ENCODE measurements at places on chromosomes 1 and 21.

- no peak for DNase-seq
Observed at GRCh38 chr1:155004352-155005075, 1.9 kb downstream of the ZBTB7B start.

DNA sequence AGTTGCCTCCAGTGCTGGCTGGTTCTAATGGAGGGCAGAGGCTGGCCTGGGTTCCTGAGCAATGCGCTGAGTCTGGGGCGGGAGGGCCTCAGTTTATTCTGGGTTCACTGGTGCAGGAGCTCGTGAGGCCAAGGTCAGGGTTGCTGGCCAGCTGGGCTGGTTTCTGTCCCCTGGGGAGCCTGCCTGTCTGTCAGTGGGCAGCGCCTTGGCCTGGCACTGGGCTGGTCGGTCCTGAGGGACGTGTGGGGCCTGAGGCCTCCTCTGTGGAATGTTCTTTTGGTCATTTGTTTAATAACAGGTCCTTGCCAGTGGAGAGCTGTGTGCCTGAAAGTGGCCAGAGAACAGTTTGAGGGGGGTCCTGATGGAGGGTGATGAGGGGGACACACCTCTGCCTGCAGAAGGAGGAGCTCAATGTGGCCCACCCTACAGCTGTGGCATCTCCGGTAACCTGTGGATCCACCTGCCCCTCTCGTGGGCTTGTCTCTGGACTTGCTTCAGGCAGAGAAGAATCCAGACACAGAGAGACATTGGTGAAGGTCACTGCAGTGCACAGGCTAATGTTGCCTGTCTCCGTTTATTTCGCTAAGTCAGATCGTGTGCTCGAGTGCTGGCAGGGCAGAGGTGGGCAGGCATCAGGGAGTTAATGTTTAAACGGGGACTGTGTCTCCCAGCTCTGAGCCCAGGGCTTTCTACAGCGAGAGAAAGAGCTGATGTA, 34.6 kb downstream of the COQ8A start:
- DNase-seq, result no peak

- DNase-seq, result no peak
Observed at GRCh38 chr21:39559511-39559910, 53.2 kb upstream of the B3GALT5 start.

GRCh38 chr1:227362039-227362438, 43.7 kb upstream of the CDC42BPA start:
- DNase-seq, result no peak

DNA sequence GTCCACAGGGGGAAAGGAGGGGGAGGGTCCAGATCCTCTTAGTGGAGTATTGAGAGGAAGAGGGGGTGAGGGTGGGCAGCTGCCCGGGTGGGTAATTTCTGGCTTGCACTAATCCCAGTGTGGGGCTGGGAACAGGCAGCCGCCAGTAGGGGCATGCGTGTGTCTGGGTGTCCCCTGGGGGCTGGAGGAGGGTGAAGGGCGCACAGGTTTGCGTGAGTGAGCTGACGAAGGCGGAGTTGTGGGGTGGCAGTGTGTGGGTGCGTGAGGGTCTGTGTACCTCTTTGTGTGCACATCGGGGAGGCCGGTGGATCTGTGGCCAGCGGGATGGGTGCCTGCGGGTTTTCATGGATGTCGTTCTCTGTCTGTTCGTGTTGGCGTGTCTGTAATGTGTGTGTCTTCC, 97.3 kb downstream of the PAX7 start:
- no peak for DNase-seq

GRCh38 chr1:67261680-67262079, 46.0 kb upstream of the IL12RB2 start:
- no peak for DNase-seq

DNA sequence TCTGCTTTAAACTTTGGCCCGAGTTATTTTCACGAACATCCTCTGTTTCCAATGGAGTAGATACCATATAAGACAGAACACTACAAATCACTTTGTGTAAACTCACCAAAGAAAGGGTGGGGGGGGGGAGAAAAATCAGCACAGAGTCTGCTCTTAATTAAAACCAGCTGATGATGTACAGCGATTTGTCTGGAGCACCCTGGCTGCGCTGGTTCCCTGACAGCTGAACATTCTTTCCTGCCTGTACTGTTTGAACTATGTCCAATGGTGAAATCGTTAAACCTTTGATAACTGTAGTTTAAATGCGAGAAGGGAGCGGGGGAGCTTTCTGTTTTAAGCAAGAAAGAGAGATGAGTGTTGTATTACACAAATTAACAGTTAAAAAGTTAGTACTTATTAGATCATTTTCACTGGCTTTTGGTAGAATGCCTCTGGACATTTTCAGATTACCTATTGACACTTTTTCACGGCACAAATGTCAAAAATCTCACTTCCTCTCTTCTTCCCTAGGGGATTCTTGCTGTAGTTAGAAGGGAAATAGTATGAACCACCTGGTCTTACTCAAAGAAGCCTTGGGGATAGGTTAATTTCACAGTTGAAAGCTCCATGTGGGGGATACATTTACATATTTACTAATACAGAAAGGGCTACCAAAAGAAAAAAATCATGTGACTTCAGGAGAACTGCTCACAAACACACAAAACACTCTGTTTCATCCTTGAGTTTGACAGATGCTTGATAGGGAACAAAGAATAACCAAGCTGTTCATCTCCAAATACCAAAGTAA, 140.2 kb upstream of the RUNX1 start:
- DNase-seq, result peak; percentile 95

DNA sequence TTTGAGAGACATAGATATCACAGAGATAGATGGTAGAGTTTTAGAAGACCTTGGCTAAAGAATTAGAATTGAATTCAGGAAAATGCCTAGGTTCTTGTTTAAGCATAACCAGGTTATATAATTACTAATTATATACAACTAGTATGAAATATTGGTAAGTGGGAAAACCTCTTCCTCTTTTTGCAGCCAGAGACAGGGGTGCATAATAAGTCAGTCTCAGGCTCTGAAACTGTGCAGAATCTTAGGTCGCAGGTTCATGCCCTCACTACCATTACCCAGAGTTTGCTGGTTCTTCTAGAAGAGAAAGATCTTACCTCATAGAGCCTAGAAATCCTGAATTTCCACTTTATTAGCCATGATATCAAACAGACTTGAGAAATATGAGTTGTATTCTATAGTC, 183.3 kb downstream of the NEK7 start:
- no peak for DNase-seq

DNA sequence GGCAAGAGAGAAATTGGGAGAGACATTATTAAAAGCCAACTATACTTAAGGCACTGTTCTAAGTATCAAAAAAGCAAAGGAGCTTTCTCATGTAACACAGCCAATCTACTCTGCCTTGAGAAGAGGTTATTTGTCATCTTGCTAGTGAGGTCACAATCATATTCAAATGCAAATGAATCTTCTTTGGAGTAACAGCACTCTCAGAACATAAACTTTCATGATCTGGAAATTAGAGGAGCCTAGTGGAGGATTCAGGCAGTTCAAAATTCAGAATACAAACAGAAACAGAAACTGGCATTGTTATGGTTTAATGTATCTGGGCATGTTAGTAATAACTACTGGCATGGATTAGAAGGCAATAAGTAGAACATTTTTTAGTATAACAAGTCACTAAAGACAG, 57.4 kb downstream of the ARID4B start:
- DNase-seq, result no peak

DNA sequence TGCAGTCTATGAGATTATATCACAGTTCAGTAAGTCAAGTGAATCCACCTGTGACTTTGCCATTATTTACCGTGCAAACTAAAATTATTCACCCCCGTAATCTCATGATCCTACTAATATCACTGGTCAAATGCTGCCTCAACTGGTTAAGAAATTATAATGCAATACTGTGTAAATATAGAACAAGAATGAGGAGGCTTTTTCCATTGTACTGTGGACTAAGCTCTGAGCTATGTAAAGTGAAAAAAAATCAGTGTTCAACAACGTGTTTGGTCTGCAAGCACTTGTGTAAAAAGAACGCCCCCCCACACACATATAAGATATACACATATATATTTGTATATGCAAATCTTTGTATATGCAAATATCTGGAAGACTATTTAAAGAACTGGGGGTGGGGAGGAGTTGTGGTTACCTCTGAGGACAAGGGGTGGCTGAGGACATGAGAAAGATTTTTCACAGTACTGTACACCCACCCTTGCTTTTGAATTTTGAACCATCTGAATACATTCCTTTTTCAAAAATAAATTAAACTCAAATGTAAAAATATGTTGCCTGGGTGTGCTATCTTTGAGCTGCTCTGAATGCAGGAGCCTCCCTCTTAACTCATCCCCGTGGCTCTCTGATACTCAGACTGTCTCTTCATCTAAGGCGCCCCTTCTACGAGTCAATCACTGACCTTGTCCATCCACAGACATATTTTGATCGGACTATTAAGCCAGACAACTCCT, 57.0 kb downstream of the PTP4A2 start:
- no peak for DNase-seq

GRCh38 chr21:18951271-18952038, 547.9 kb upstream of the TMPRSS15 start:
- DNase-seq, result no peak

GRCh38 chr1:233791721-233792120, 112.8 kb upstream of the SLC35F3 start:
- no peak for DNase-seq

- no peak for DNase-seq
Observed at GRCh38 chr21:29350246-29350779, 51.6 kb downstream of the BACH1 start.

DNA sequence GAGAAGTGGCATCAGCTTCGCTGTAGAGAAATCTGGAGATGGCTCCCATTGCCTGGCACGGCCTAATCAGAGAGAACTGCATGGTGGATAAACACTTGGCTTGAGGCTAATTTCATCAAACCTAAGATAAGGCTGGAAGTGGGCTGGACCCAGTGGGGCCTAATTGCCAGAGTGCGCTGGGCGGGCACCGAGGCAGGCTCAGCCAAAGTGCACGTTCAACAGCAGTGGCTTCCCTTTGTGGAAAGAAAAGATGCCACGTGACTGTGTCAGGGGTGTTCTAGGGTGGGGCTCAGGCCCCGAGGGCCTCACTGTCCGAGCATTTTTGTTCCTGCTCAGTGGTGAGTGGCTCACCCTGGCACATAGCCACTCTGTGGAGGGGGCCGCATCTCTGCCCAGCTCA, 5.8 kb downstream of the PLCH2 start:
- DNase-seq, result no peak

DNA sequence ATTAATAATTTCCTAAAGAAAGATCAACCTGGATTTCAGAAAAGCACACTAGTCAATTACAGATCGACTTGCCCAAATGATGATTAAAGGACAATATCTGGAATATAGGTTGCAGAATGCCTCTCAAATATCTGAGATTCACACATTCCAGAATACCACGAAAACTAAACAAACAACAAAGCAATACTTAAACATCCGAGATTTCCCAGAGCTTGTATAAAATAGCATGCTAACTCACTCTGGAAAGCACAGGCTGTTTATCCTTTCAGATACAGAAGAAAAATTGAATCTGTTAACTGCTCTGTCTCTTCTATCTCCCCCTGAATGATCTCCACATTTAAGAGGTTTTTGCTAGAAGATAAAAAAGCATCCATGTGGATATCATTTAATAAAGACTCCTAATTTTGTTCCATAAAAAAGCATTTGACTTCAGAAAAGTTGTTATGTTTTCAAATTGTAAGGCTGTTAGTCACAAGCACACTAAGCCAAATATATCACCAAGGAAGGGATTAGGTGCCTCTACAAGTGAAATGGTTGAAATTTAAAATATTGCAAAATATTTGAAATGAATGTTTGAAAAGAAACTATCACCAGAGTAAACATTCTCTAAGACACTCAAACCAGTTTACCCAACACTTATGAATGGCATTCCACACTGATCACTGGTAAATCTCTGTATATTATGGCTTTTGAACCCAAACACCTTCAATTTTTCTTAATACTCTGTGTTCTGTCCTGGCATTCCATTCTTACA, 865.1 kb upstream of the ADAMTS5 start:
- DNase-seq, result no peak

DNA sequence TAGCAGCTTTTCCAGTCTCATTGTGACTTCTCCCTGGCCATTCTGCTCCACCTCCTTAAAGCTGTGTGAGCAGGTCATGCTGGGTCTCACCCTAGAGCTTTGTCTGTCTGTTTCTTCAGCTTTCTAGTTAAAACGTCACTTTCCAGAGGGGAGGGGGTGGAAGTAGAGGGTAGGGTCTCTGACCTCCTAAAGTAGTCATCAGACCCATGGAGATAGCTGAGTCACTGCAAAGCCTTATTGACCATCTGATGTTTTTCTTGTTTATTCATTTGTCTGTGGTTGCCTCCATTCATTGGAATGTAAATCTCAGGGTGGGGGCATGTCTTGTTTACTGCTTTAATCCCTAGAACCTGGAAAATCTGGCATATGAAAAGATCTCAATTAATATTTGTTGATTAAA, 52.7 kb downstream of the ELF3 start:
- no peak for DNase-seq

DNA sequence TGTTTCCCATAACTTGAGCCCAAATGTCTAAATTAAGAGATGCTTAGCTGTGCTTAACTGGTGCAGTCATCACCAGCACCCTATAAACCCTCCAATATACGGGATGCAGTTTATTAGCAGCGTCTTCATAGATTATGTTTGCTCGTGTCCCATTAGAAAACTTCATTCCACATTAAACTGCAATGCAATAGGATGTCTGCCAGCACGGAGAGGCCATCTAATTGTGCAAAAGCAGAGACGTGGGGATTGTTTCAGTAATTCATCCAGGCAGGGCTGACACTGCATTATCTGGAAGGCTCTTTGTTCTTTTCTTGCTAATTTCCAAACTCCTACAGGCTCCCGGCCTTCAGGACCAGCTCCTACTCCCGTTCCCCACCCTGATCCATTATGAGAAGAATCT, 89.5 kb downstream of the CSMD2 start:
- no peak for DNase-seq

- DNase-seq, result no peak
Observed at GRCh38 chr21:15480160-15480559, 249.6 kb upstream of the USP25 start.

DNA sequence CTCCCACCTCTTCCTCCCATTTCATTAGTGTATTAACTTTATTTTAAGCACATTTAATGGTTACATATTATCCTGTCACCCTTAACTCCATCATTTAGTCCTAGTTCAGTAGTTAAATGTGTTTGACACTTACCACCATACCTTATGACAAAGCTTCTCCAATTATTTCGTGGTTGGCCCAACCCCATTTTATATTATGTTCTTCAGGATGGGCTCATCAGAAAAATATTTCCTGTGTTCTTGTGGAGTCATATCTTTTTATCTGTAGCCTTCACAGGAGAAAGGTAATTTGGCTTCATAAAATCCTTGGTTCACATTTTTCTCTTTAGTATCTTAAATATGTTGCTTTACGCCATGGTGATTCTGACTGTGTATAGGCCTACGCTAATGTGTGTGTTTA, 142.3 kb upstream of the COL6A1 start:
- DNase-seq, result no peak

DNA sequence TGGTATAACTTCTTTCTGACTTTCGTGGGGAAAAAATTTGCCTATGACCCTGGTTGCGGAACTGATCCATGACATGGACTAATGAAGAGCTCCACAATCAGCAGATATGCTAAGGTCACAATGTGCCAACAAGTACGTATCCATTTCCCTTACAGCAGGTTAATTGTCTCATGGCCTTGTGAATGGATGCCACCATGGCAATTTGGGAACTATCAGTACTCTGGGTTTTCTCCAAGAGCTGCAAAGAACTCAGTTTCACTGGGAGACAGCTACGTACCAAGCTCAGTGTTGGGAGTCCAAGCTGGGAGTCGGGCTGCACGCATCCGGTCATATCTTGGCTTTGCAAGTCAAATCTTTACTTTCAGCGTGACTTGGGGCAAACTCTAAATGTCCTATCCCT, 64.8 kb downstream of the TIAM1 start:
- DNase-seq, result no peak
